ENCODE measurements at places on chromosomes 3 and 15.

DNA sequence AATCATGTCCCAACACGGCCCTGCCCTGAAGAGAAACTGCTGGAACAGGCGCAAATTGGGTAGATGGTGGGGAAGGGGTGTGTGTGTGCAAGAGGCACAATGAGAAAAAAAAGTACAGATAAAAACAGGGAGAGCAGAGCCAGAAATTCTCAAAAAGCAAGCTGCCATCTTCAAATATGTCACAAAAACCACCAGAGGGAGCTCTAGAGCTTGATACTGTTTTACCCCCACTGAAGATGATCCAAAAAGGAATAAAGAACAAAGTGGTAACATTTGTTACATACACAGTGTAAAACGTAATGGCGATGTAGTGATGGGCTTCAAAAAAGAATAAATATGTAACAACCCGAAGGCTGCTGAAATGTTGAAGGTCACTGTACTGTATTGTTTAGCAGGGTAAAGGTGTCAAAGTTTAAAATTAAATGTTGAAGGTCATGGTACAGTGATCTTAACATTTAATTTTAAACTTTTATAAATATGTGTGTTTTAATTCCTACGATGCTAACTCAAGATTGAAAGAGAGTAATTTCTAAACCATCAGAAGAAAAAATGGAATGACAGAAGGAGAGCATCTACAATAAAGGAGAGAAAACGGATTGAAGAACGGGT, 6.0 kb downstream of the SNRPA1 start:
- DNase-seq: no peak

DNA sequence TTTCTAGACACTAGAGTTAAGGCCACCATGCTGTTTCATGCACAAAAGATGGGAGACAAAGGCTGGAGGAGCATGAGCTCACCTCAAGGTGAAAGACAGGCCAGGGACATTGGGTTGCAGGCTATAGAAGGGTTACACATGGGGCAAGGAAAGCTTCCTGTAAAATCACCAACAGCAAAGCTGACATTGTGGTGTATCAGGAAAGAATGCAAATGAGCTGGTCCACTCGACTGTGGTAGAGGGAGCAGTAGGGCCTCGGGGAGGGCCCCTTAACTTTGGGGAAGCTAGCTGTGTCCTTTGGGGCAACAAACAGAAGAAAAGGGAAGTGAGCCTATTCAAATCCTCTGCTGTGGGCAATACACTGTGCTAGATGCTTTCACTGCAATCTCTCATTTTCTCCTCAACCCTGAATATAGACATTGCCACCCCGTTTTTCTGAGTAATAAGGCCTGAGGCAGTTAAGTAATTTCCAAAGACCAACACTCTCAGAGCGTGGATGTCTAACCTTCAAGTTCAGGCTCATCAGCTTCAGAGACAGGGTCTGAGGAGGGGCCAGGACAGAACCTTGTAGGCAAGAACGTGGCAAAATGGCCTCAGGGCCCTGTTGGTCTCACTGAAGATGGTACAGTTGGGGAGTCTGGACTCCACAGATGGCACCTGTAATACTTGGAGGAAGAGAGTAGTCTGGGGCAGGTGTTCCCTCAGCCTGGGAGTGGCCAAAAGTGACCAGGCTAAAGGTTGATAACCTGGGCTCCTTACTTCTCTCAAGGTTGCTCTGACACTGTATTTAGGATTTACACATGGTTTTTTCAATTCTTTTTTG, 24.1 kb downstream of the CX3CR1 start:
- DNase-seq: no peak

DNA sequence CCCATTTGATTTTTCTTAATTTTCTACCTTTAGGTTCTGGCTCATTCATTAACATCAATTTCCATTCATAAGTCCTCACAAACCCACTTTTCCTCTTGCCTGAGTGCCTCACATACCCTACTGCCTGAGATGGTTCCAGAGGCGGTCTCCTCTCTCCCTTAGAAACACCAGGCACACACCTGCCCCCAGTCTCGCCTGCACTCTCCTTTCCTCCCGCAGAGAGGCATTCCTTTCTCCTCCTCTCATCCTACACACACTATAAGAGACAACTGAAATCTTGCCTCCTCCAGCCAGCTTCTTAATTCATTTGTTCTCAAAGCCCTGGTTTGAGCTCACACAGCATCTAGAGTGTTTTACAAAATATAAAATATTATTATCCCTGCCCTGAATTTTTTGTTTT, 27.5 kb downstream of the TF start:
- no peak for DNase-seq

- DNase-seq: no peak
These were observed 14.9 kb downstream of the C3orf33 start for GRCh38 chr3:155791190-155791589.

GRCh38 chr15:32641517-32642059, at the start of gene SCG5:
SCG5 (plus strand) TSS chr15:32641710; CDS start chr15:32643593, 1,883 bp downstream.
- no peak for DNase-seq

All from stimulated activated CD8-positive, alpha-beta memory T cell treated with anti-CD3 and anti-CD28 coated beads, Interleukin-4, amount 100 ng/mL, for 4 hours (primary cell).